ENCODE measurements at places on chromosomes 6 and 20.

DNA sequence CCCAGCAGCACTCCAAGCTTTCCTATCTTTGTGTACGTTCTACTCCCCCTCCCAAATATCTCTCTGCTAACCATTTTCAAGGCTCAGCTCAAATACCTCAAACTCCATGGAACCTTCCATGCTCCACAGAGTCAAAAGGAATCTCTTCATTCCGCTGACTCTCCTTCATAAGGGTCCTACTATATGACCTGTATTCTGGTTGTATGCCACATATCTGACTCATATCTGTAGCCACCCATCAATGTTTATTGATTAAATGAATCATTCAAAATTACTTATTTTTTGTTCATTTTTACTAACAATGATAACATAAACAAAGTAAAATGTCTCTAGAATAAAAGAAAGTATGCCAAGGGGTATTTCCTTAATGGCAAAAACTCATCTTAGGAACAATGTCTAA, 123.2 kb downstream of the ARHGAP18 start:
- DNase-seq: no peak

DNA sequence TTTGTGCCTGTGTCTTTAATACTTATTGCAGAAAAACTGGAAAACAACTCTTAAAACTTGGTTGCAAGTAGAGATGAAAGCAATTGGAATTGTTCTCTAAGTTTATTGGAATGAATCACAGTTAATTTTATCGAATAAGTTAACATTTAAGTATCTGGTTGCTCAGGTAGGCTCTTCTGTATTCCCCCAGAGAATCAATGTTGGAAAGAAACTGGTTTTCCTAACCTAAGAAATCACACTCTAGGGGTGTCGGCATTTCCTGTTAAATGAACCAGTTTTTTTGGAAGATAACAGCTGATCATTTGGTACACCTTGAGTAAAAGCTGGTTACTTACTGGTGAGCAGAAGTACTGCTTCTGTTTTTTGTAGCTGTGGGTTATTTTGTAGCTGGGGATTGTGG, 5.2 kb downstream of the TFAP2C start:
- DNase-seq: no peak

DNA sequence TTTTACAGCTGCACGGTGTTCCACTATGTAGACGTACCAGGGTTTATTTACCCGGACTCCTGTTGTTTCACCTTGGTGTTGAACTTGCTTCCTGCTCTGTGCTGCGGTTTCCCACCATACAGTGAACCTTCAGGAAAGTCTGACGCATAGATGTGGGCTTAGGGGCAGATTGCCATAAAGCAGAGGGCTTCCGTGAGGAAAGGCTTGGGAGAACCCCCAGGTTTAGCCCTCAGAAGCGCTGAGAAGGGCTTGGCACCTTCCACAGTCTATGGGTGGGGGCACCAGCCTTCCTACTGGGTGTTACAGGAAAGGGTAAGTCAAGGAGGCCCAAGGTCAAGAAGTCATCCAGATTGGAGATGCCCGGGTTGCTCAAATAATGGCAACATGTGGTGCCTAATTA, 19.2 kb upstream of the MRPS18A start:
- no peak for DNase-seq

GRCh38 chr20:64131406-64131805, 24.0 kb upstream of the NPBWR2 start:
- DNase-seq: no peak

DNA sequence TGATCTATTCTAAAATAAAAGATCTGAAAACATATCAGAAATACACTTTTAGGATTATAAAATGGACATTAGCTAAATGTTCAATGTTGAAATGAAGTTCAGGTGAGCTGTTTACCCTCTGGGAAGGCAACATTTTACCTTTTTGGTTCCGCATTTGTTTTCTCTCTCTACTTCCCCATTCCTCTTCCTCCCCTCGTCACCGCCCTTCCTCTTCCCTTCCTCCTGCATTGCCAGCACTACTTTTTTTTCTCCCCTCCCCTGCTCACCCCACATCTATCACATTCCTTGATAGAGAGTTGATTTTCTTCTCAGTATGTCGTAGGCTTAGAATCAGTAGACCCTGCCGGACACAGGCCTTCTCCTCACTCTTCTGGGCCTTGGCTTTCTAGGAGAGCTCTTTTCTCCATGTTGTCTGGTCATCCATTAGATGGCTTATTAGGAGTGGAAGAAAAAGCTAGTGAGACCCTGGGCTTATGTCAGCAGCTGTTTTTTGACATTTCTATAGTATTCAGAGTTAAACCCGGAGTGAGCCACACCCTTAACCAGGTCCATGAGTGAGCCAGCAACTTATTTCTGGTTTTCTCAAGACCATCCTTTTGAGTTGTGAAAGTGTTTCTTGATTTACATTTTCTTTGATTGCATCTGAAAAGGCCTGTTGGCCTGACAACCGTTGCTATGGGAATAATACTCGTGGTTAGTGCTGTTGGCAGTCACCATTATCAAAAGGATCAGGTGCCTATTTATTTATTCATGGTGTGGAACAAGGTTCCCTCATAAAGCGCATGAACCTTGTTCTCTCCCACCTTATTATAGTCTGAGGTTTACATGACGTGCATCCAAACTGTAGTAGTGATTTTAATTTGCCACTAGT, 90.9 kb downstream of the DTD1 start:
- no peak for DNase-seq

DNA sequence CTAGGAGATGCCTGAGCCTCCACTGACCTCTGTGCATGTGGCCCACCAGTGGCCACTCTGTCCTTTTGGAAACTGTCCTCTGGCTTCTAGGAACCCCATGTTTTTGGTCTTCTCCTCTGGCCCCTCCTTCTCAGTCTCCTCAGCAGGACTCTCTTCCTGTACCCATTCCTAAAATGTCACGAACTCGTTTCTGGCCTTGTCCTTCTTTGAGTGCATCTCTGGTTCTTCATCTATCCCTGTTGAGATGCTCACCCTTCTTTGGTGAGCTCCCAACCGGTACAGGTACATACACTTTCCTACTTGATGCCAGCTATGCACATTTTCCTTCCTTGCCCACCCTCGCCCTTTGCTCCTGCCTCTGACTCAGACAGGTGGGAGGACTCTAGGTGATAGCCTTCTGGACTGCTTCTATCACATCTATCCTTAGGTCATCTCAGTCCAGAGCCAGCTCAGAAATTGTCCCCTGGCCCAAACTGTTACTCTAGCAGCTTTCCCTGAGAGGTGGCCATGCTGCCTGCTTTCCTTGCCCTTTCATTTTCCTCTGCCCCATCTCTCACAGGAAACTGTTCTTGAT, 14.8 kb upstream of the NNAT start:
- no peak for DNase-seq

- peak; percentile 58 for DNase-seq
Measured at GRCh38 chr6:17725083-17725482, 18.4 kb upstream of the NUP153 start.

- DNase-seq: no peak
Measured at GRCh38 chr20:56433880-56434255, 21.8 kb downstream of the CASS4 start.

DNA sequence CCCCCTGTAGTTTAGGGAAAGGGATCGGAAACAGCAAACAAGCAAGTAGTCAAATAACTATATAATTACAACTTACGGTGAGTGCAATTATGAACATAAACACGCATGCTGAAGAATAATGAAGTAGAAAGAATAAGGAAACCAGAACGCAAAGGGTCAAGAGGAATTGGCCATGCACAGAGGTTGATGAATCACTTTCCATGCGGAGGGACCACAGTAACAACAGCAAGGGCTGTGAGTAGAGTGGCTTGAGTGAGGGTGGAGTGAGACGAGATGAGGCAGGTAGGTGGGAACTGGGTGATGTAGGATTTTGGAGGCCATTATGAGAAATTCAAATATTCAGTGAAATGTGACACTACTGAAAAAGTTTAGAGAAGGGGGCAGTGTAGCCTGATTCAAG, 112.2 kb upstream of the LAMP5 start:
- DNase-seq: no peak

DNA sequence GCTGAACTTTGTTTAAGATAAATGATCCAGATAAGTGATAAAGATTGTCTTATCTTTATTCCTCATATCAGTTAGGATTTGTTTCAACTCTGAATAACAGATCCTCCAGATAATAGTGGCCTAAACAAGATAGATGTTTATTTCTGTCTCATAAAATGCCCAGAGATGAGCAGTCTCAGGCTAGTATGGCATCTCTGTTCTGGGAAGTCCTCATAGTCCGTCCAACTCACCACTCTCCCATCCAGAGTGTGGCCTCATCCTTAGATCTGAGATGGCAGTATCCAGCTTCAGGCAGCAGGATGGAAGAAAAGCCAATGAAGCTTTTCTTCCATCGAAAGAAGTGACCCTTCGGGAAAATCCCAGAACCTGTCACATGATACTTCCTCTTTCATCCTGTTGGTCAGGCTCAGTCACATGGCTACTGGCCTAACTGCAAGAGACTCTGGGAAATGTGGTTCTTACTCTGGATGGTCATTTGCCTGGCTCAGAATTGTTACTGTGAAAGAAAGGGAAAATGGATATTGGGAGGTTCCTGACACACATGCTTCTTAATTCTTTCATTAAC, 29.4 kb upstream of the TAGAP start:
- DNase-seq: no peak

DNA sequence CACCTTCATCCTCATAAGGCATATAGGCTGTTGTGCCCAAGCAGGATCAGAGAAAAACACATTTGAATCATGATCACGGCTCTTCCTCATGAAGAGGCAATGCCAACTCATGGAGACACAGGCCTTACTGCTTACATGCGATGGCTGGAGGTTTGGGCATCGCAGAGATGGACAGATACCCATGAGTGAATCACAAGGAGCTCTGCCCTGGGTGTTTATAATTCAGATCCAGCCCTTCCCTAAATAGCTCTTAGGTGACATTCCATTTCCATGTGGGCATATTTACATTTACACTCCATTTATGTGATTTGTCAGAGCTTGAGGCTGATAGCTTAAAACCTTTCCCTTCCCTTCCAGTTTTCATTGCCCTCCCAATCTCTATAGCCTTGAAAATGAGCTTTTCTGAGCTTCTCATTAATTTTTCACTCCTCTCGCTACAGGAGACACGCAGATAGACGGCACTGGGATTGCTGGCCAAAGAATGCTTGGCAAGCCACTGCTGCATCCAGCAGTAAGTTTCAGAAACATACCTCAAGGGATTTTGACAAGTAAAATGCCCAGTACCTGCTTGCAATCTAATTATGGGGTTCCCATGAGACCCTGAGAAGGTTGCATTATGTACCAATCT, 249.1 kb downstream of the TBC1D7 start:
- DNase-seq: no peak

- no peak for DNase-seq
Measured at GRCh38 chr20:62545271-62545670, 69.5 kb upstream of the GATA5 start.
